ENCODE measurements at places on chromosomes 16 and 17. TPM values are rescaled to one million over a fixed set of nuclear protein-coding genes. Genes with fewer than 3 reads are reported as not detected.

The CBX2 gene
- total RNA-seq, result 19.2 TPM

The TP53TG3F gene
- total RNA-seq, result not detected

The LLGL2 gene
- 4.6 TPM for total RNA-seq

The NPW gene
- 0.98 TPM for total RNA-seq

The MPO gene
- total RNA-seq, result not detected

The RAB11FIP4 gene
- not detected for total RNA-seq

The TNFRSF17 gene
- not detected for total RNA-seq

The CACNG1 gene
- total RNA-seq, result not detected

The CDRT15 gene
- total RNA-seq, result not detected

The TBC1D3E gene
- not detected for total RNA-seq

The CES5A gene
- not detected for total RNA-seq

The PRMT7 gene
- 38.4 TPM for total RNA-seq

The MEFV gene
- not detected for total RNA-seq

The C17orf107 gene
- 1.3 TPM for total RNA-seq

The FTO gene
- 104 TPM for total RNA-seq

The IGF2BP1 gene
- total RNA-seq, result 8.0 TPM

The ABCC6 gene
- under 0.01 TPM for total RNA-seq

The PYDC1 gene
- not detected for total RNA-seq

The TMC6 gene
- 31.4 TPM for total RNA-seq

The TBX2 gene
- total RNA-seq, result 0.29 TPM

The ZNF205 gene
- 35.3 TPM for total RNA-seq

The EFNB3 gene
- total RNA-seq, result 1.1 TPM

The GPR142 gene
- not detected for total RNA-seq

The TBC1D26 gene
- not detected for total RNA-seq

The SLC38A8 gene
- not detected for total RNA-seq

The MYO15A gene
- 0.29 TPM for total RNA-seq

The C16orf89 gene
- total RNA-seq, result under 0.01 TPM

The KRTAP16-1 gene
- total RNA-seq, result not detected

The MAF gene
- 0.57 TPM for total RNA-seq

The FOXC2 gene
- 3.1 TPM for total RNA-seq

The CTRL gene
- total RNA-seq, result 0.65 TPM

The MPP3 gene
- total RNA-seq, result 5.9 TPM

The PABPN1L gene
- total RNA-seq, result not detected

The RARA gene
- total RNA-seq, result 26.5 TPM

The ST6GALNAC1 gene
- total RNA-seq, result not detected

The CD300LG gene
- total RNA-seq, result under 0.01 TPM

The GPR139 gene
- not detected for total RNA-seq

The MMP2 gene
- 78.7 TPM for total RNA-seq

The TSPAN10 gene
- total RNA-seq, result not detected

The ATF7IP2 gene
- 7.1 TPM for total RNA-seq

The HELZ gene
- total RNA-seq, result 64.6 TPM

The SLC6A2 gene
- not detected for total RNA-seq

The FBRS gene
- 40.1 TPM for total RNA-seq
